ENCODE measurements at places on chromosomes 11 and 22.

- no peak for DNase-seq
These were observed 24.6 kb upstream of the COMT start for GRCh38 chr22:19916941-19917340.

DNA sequence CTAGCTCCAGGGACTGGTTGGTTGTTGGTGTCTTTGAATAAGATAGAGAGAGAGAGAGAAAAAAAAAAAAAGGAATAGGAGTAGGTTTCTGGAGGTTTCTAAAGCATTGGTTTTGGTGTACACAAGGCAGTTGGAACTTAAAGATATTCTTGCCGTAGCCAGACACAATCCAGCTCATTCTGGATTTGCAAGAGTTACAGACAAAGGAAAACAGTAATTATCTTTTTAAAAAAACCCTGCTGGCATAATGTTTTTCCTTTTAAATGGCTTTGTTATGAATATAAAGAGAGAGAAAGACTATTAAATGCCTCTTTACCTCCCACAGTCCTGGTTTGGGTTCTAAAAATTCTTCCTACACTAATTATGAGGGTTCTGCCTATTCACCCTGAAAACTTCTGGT lies 120.4 kb upstream of the RAG2 start:
- no peak for DNase-seq

DNA sequence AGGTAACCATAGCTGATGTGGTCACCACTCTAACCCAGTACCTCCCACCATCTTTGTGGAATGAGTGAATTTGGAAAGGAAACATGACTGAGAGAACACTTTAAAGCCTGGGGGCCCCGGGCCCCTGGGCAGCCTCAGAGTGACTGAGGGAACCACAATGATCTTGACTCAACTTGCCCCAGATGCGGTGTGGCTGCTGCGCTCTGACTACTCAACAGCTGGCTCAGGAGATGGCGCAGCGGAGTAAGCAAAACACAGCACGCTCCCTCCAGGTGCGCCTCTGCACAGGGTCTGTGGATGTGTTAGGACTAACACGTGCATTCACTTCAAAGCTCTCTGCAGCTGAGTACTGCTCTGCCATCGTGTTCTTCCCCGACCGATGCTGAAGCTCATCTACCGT lies 5.9 kb downstream of the RNF215 start:
- DNase-seq, result no peak

- DNase-seq, result no peak
These were observed 78.9 kb downstream of the PDE2A start for GRCh38 chr11:72595292-72595684.

DNA sequence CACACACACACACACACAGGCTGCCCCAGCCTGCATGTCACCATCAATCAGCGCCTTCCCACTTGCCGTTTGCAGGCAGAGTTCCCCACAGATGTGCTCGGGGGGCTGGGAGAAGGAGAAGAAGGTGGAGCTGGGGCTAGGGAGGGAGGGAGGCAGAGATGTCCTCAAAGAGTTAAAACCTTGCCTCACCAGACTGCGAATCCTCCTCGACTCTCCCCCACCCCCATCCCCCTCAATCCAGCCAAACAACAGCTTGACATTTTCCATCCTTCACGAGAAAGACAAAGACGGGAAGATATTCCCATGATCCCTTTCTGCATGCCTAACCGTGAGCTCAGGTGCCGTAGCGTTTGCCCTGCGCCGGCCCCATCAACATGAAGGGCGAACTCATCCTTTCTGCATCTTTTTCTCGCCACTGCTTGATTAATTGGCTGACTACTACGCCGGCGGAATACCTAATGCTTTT lies 365.5 kb downstream of the MIAT start:
- no peak for DNase-seq

GRCh38 chr11:96256215-96257011 lies 86.6 kb downstream of the MAML2 start:
- no peak for DNase-seq

GRCh38 chr22:41286639-41287091 lies 678 bp upstream of the RANGAP1 start:
- DNase-seq, result no peak

DNA sequence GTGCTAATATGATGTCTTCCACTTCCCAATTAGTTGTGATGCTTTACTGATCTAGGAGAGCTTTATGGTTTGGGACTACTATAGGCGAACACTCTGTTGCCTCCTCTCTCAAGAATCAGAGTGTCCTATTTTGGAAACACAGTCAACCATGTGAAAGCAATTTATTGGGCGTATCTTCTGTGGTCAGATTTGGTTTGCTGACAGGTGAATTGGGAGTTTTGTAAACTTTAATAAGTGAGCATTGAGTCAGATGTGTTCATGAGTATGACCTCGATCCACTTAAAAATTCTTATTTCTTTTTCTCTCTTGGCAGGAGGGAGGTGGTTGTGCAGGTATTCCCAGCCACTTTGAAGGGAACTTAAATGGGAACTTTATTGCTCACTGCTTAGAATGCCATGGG lies 4.4 kb downstream of the CAT start:
- DNase-seq, result no peak

DNA sequence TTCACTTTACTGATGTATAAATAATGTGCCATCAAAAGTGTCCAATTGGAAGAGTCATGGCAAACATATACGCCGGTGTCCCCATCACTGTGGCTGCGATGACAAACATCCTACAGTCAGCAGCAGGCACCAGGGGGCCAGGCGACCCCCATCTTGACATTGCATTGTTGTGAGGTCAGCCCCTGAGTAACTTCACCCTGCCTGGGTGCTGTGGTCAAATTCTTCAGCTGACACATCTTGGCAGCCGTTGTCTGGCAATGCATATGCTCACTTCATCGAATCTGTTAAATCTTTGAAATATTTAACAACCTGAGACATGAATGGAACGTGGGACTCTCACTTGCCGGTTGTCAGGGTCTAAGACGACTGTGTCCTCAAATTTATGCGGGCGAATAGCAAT lies 430.9 kb downstream of the BRD1 start:
- DNase-seq, result no peak

DNA sequence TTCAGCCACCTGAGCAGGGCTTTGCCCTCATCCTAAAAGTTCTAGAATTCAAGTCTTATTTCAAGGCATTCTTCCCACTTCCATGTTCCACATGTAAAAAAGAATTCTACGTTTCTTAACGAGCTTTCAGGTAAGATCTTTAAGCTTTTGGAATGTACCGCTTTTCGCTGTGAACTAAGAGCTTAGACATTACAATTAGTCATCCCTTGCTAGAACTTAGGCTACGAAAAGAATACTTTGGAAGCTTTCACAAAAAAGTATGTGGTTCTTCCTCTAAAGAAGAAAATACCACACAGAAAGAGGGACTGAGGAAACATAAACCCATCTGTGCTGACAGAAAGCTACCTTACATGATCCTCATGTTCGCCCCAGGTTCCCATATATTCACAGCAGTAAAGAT lies 1.9 kb downstream of the NUMA1 start:
- DNase-seq, result no peak

- no peak for DNase-seq
These were observed 538.2 kb downstream of the LRRC4C start for GRCh38 chr11:40921246-40921645.

DNA sequence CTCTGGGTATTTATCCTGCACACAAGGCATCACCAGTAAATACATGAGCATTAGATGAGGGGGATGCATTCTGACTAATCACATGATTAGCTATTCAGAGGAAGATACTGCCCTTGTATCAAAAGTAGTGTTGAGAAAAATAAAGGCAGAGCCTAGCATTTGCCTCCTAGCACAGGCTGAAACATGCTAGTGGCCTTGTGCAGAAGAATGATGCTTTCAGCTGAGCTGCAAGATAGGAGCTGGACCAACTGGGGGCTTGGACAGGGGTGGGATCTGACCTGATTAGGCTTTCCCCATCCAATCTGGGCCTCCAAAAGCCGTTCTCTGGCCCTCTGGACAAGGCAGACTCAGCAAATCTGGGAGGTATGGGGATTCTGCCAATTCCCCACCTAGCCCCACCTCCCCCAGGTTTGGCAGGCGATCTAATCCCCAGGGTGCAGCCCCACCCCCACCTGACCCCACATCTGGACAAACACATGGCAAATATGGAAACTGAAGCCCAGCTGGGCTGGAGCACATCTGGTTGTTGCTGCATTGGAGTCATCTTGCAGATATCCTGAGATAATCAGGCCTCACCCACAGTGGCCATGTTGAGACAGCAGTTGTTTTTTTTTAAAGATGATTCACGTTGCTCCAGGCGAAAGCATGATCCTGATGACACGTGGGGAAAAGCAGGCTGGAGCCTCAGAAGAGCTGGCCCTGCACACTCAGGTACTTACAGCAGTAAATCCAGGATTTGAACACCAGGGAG lies 4.4 kb upstream of the MISFA start:
- DNase-seq, result no peak

DNA sequence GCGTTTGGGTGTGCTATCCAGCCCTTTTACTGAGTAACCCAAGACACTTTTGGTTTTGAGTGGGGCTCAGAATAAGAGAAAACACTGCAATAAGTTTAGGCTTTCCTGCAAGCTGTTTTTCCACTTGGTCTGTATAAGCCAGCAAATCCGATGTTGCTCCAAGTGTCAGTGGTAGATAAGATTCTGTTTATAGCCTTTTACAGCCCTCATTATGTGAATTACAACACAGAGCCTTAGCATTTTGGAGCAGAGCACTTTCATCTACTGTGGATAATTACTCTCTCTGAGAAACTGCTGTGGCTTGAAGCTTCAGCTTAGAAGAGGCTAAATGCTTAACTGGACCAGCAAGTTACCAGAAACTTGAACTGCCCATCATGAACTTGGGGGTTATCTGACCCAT lies 601.1 kb downstream of the JRKL start:
- DNase-seq, result no peak

DNA sequence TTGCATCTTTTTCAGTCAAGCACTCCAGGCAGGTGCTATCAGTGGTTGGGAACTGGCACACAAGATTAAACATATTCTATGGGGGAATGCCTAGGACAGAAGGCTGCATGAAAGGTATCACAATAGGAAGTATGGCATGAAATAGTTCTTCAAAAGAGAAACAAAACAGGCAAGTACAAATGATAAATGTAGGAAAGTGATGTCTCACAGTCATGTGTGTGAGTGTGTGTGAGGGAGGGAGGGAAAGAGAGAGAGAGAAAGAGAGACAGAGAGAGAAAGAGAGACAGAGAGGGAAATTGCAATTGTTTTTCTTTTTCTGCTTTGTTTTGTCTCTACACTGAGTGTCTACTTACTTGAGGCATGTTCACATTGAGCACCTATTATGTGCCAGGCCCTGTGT lies 456.3 kb downstream of the MIAT start:
- DNase-seq, result no peak

DNA sequence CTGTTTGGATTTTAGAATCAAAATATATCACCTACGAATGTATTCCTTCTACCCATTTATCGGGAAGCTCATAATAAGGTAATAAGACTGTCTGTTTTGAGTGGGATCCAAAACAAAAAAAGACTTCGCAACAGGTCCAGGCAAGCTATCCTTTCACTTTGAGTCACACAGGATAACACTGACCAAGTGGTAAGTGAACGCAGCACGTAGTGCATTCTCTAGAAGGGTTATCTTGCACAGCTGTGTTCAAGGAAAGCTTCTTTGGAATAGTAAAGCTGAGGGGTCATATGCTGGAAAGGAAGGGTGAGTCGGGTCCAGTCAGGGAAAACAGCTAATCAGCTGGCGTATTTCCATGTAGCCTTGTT lies 22.3 kb upstream of the NRGN start:
- DNase-seq, result no peak

DNA sequence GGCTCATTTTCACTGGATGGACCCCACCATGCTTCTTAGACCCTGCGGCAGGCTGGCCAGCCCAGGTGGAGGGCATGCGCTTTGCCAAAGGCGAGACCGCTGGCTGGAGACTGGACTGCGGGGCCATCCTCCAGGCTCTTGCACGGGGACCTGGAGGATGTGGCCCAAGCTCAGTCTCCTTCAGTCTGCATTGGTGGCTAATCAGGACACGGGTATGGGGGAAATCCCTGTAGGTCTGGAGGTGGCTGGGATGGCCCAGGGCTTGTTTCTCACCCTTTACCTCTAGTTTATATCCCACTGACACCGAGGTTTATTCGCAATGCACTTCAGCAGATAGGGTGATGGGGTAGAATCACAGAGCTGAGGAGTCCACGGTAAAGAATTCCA lies 45.0 kb downstream of the BCR start:
- DNase-seq, result no peak

DNA sequence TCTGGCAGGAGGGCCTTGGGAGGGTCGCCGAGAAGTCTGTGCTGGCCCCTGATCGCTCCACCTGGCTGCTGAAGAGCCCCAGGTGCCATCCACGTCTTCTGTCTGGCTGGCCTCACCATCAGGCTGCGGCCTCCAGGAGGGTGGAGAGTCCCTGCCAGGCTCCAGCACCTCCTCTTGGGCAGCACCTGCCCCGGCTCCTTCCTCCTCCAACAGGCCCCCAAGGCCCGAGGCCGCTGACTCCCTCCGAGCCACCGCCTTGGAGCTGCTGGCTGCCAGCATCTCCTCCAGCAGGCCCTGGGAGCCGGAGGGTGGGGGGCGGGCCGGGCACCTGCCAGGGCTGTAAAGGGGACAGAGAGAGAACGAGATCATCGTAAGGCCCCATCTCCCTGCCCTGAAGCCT lies 22.3 kb downstream of the TNKS1BP1 start:
- DNase-seq, result no peak

DNA sequence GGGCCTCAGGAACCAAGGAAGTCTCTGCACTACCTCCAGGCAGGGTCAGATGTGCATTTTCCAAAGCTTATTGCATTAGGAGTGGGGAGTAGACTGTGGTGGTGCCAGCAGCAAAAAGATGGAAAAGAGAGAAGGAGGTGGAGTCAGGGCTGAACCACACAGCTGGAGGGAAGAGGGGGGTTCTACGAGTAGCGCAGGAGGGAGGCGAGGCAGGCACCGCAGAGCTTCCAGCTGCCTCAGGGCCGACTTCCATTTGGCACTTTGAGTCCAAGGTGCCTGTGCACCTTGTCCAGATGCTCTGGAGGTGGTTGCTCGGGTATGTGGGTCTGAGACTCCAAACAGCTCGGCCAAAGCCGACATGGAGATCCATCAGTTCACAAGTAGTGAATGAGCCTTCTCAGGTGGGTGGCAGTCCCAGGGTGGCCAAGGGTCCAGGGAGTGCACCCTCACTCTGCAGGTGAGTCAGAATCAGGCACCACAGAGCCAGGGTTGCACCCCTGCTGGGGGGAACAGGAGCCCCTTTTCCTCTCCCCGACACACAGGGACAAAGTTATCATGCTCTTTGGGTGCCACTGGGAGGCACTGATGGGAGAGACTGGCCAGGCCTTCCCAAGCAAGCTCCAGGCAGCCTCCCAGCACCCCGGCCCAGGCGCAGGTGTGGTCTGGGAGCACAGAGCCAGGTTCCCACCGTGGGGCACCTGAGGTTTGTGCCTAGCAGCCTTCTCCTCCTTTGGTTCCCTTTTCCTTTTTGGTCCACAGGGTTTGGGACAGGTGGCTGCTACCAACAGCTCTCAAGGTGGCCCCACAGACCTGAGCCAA lies 30.2 kb downstream of the GGT5 start:
- no peak for DNase-seq

GRCh38 chr22:16789860-16790493 lies 35.2 kb downstream of the XKR3 start:
- DNase-seq, result no peak

DNA sequence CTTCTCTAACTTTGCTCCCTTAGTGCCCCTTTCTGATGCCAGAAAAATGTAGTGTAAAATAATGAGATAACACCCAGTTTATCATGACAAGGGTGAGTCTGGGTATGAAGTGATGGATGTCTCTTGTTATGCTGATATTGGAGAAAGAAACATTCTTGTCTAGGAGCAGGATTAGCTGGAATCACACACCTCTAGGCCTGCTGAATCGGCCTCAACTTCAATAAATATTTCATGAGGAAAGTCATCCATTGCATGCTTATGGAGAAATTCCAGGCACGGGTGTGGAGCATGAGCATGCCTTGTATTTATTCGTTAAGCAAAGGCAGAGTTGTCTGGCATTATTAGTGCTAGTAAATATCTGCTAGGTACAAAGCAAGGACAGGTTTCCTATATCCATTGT lies 113.4 kb downstream of the NELL1 start:
- DNase-seq, result no peak
